DND-41 (cell line): ENCODE measurements at places on chromosomes 1 and 21.

DNA sequence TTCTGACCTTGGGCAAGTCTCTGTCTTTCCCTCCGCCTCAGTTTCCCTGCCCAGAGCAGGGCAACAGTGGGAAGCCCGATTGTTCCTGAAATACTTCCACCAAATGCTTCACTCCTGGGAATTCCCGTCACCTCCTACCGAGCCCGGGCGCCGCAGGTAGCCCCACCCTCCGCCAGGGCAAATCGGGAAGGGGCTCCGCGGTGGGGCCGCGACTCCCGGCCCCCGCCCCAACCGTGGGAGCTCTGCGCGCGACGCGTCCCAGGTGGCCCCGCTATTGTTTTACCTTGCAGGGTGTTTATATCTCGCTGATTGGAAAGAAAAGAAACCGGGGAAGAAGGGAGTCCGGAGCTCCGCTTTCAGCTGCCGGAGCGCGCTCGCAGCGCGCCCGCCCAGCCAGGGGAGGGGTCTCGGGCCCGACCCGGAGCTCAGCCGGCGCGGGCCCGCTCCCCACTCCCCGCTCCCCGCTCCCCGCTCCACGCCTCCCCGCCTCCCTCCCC lies 407 bp downstream of the IGSF3 start:
- peaks cover 23% of the 10 kb centered on the region for H3K4me1 ChIP-seq
- H3K27ac ChIP-seq: no peak overlapping the region
- no peaks in the 10 kb centered on the region for H3K36me3 ChIP-seq
- peaks cover 11% of the 10 kb centered on the region for H3K27me3 ChIP-seq
- no peak for DNase-seq

DNA sequence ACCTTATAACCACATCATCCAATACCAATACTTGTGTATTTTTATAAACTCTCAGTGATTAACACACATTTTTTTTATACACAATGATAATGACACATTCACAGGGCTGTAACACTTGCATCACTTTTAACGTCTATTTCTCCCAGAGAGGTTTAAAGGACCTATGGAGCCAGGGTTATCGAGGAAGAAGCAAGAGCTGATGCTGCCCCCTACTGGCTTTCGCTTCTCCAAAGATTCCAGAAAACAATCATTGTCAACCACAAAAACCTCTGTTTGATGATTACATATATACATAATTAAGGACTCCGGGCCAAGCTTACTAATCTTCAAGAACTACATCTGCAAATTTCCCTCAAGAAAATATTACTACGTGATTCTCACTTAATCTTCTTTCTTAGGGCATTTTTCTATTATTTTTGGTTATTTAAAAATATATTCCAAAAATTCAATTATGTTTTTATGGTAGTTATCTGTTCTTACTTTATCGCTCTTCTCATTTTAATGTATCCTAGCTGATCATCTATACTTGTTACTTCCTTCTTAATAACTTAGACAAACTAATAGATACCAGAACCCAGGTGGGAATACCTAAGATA lies 214.5 kb downstream of the VAV3 start:
- H3K27me3 ChIP-seq: no peaks in the 10 kb centered on the region
- H3K27ac ChIP-seq: no peak overlapping the region
- DNase-seq: peak; percentile 60
- H3K4me3 ChIP-seq: no peak overlapping the region

- H3K36me3 ChIP-seq: no peaks in the 10 kb centered on the region
- no peaks in the 10 kb centered on the region for H3K4me1 ChIP-seq
- H3K4me3 ChIP-seq: no peak overlapping the region
- no peak overlapping the region for H3K27ac ChIP-seq
- H3K27me3 ChIP-seq: peaks cover 6% of the 10 kb centered on the region
Measured at GRCh38 chr21:32062591-32063227, 189.9 kb downstream of the HUNK start.

DNA sequence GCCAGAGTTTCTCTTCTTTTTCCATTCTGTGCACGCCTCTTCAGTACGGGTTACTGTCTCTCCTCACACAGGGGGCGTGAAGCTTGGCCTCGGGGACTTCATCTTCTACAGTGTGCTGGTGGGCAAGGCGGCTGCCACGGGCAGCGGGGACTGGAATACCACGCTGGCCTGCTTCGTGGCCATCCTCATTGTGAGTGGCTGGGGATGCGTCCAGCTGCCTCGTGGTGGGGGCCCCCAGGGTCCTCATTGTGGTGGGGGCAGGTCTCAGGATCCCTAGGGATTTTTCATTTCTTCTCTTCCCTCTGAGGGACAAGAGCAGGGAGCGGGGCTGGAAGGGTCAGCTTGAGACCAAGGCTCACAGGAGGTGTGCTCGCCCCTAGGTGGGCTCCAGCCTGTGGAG lies 23.5 kb downstream of the PSEN2 start:
- DNase-seq: no peak
- H3K4me1 ChIP-seq: no peaks in the 10 kb centered on the region
- no peak overlapping the region for H3K4me3 ChIP-seq

GRCh38 chr1:230142608-230143210 lies 75.7 kb downstream of the GALNT2 start:
- H3K27me3 ChIP-seq: no peaks in the 10 kb centered on the region
- H3K4me3 ChIP-seq: no peak overlapping the region
- H3K4me1 ChIP-seq: peaks cover 94% of the 10 kb centered on the region
- peaks cover 81% of the 10 kb centered on the region for H3K36me3 ChIP-seq

DNA sequence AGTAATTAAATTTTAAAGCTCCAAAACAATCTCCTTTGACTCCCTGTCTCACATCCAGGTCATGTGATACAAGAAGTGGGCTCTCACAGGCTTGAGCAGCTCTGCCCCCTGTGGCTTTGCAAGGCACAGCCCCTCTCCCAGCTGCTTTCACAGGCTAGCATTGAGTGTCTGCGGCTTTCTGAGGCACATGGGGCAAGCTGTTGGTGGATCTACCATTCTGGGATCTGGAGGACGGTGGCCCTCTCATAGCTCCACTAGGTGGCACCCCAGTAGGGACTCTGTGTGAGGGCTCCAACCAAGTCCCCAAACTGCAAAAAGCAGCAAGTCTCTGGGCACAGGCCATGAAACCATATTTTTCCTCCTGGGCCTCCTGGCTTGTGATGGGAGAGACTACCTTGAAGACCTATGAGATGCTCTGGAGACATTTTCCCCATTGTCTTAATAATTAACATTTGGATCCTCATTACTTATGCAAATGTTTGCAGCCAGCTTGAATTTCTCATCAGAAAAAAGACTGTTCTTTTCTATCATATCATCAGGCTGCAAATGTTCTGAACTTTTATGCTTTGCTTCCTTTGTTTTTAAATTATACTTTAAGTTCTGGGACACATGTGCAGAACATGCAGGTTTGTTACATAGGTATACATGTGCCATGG lies 554.1 kb upstream of the OLFM3 start:
- peak; percentile 30 for DNase-seq
- no peaks in the 10 kb centered on the region for H3K36me3 ChIP-seq
- H3K4me3 ChIP-seq: no peak overlapping the region
- no peaks in the 10 kb centered on the region for H3K4me1 ChIP-seq

DNA sequence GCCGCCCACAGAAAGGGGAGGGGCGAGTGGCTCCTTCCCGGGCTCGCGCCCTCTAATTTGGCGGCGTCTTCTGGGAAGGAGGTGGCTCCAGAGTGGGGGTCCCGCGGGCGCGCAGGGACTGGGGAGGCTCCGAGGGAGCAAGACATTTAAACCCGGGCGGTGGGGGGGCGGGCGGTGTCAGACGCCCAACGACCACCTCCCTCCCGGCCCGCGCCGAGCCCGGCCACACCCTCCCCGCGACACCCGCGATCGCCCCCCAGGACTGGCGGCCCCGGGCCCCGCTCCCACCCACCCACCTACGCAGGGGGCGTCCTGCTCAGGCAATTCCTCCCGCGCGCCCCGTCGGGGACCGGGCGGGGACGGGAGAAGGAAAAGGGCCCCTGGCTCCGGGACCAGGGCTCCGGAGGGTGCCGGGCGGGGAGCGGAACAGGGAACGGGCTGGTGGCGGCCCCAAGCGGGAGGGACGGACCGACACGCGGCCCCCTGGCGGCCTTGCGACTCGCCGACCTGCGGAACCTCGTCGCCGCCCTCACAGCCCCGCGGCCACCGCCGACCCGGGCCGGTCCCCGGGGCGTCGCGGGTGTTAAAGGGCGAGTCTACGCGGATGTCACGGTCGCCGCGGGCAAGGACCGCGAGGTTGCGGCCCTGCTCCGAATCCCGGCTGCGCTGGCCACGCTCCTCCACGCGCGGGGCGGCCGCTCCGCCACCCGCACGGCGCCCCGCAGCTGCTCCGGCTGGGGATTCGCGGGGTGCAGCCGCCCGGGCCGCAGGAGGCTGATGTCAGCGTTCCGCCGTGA lies 94.0 kb upstream of the FMN2 start:
- H3K36me3 ChIP-seq: no peaks in the 10 kb centered on the region
- H3K4me1 ChIP-seq: no peaks in the 10 kb centered on the region
- no peak overlapping the region for H3K4me3 ChIP-seq
- no peaks in the 10 kb centered on the region for H3K27me3 ChIP-seq

GRCh38 chr1:108079440-108080025 lies 114.6 kb upstream of the VAV3 start:
- peak overlapping the region; percentile 75 for H3K27ac ChIP-seq
- H3K36me3 ChIP-seq: no peaks in the 10 kb centered on the region
- peaks cover 73% of the 10 kb centered on the region for H3K4me1 ChIP-seq
- DNase-seq: peak; percentile 93
- H3K4me3 ChIP-seq: no peak overlapping the region

DNA sequence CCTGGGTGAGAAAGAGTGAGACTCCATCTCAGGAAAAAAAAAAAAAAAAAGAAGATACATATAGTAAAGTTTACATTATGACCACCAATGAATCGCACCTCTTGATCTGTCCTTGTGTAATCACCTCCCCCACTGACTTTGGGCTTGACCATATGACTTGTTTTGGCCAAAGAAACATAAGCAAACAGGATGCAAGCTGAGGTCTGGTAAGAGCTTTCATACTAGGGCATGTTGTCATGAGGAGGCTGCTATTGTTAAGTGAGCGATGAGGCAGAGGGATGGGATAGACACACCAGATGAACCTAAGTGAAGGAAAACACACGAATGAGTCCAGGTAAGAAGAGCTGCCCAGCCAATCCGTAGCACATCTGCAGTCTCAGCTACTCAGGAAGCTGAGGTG lies 10.7 kb downstream of the ENAH start:
- no peak for DNase-seq
- H3K4me3 ChIP-seq: no peak overlapping the region
- no peaks in the 10 kb centered on the region for H3K27me3 ChIP-seq
- H3K36me3 ChIP-seq: no peaks in the 10 kb centered on the region
- H3K27ac ChIP-seq: no peak overlapping the region

DNA sequence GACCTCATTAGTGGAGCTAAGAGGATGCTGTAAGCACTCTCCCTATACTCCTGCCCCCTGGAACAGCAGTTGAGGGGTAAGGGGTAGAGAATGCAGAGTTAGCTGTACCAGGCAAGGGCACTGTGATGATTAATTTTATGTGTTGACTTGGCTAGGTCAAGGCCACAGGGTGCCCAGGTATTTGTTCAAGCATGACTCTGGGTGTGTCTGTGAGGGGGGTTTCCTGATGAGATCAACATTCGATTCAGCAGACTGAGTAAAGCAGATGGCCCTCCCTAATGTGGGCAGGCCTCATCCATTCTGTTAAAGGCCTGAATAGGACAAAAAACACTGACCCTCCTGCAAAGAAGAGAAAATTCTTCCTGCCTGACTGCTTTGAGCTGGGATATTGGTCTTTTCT lies 110.8 kb downstream of the KCND3 start:
- no peak overlapping the region for H3K27ac ChIP-seq
- no peak overlapping the region for H3K4me3 ChIP-seq
- H3K4me1 ChIP-seq: no peaks in the 10 kb centered on the region
- H3K36me3 ChIP-seq: no peaks in the 10 kb centered on the region
- H3K27me3 ChIP-seq: peaks cover 45% of the 10 kb centered on the region

DNA sequence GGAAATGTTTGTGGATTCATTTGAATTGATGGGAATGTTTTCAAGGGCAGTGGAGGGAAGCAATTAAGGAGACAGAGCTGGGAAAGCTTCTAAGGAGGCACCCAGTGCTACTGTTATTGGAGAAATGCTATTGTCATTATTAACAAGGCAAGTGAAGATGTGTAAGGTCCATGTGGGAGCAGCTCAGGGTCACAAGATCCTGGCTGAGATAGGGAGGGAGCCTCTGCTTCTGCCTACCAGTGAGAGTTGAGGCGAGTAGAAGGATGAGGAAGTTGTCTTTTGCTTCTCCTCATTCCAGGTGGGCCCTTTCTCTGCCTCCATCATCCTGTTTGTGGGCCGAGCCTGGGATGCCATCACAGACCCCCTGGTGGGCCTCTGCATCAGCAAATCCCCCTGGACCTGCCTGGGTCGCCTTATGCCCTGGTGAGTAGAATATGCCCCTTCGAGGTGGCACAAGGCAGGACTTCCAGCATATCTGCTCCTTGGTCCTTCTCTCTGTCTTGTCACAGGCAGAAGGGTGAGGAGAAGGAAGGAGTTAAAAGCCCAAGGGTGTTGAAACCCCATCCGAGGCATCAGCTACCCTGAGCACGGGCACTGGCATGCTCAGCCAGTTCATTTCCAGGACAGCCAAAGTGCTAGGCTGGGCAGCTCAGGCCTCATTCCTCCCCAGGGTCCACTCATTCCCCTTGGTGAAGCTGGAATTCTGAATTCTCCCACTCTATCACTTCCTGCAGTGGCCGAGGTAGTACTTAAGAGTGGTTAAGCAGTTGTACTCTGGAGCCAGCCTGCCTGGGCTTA lies 3.7 kb downstream of the MFSD2A start:
- H3K4me3 ChIP-seq: no peak overlapping the region
- H3K27ac ChIP-seq: no peak overlapping the region
- no peaks in the 10 kb centered on the region for H3K36me3 ChIP-seq
- peaks cover 28% of the 10 kb centered on the region for H3K4me1 ChIP-seq
- DNase-seq: no peak
- H3K27me3 ChIP-seq: peaks cover 16% of the 10 kb centered on the region

DNA sequence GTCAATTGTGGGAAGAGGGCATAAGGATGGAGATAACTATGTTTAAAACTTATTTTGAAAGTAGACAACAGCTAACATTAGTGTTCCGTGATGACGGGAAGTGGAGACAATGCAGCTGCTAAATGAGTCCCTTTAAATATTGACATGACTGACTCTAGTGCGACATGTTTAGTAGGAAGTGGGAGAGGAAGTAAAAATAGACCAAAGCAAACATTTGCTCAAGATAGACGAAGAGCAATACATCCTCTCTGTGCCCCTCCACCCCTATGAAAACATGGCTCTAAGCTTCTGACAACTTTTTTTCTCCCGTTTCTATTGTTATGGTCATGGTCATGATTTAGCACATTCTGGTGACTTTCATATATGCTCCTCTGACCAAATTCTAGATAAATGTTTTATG lies 60.0 kb upstream of the HMCN1 start:
- H3K27me3 ChIP-seq: peaks cover 3% of the 10 kb centered on the region
- H3K36me3 ChIP-seq: no peaks in the 10 kb centered on the region
- no peak overlapping the region for H3K27ac ChIP-seq
